Naive thymus-derived CD4-positive, alpha-beta T cell (primary cell): ENCODE measurements at places on chromosomes 5 and 9.

GRCh38 chr5:105968981-105969380, 1701.8 kb downstream of the EFNA5 start:
- no peak for DNase-seq

DNA sequence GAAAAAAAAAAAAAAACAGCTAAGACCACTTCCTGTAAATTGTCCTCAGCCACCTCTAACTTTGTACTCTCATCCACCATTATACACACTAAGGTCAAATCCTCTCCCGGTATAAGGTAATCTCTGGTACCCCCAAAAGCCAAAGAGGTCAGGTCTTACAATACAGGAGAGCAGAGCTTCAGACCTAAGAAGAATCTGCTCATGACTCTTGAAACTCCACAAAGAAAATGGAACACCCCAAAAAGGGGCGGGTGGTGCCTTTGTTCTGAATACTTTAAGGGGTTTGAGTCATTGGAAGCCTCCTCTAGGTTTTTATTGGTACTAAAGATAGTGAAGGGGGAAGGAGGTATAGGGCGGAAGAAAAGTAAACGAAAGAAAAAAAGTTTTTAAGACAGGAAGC, 69.8 kb downstream of the COL15A1 start:
- DNase-seq, result peak; percentile 16

- DNase-seq, result peak; percentile 69
Measured at GRCh38 chr9:106921341-106921899, 58.5 kb downstream of the ZNF462 start.

DNA sequence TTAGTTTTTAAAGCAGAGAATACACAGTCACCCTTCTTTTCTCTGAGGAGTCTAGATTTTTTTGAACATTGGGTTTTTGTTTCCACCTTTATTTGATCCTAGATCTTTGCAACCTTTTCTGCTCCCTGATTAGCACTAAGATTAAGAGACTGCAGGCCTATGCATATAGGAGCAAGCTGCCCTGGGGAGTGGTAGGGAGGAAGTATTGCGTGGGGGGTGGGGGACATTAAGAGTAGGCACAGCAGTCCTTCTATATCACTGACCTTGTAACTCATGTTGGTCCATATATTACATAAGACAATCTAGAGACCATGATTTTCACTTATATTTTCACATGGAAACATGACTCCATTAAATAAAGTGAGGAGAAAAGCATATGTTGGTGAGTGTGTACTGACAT, 149.1 kb downstream of the ADGRV1 start:
- no peak for DNase-seq

GRCh38 chr5:144169904-144170275, 569 bp downstream of the YIPF5 start:
- peak; percentile 26 for DNase-seq
